ENCODE measurements at places on chromosomes 1 and 21.

- DNase-seq = no peak
Measured at GRCh38 chr1:51669816-51670215, 52.9 kb downstream of the OSBPL9 start.

DNA sequence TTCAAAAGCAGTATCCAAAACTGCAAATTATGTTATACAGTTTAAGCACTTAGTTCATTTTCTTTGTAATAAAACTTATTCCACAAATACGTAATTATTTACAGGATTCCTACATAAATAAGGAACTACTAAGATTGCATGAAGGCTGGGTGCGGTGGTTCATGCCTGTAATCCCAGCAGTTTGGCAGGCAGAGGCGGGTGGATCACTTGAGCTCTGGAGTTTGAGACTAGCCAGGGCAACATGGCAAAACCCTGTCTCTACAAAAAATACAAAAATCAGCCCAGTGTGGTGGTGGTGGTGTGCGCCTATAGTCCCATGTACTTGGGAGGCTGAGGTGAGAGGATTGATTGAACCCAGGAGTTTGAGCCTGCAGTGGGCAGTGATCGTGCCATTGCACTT is 69.3 kb downstream of the POU2F1 start:
- no peak for DNase-seq

DNA sequence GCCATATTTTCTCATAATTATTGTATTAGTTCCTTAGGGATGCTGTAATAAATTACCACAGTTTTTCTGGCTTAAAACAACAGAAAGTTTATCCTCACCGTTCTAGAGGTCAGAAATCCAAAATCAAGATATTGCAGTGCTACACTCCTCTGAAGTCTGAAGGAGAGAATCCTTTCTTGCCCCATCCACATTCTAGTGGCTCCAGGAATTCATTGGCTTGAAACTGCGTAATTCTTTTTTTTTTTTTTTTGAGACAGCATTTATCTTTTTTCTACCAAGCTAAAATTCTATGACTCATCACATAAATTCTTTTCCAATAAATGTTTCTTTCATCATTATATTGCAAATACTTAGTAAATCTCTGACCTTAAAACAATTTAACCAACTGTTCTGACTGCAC is 451.0 kb upstream of the RGS18 start:
- DNase-seq = no peak

DNA sequence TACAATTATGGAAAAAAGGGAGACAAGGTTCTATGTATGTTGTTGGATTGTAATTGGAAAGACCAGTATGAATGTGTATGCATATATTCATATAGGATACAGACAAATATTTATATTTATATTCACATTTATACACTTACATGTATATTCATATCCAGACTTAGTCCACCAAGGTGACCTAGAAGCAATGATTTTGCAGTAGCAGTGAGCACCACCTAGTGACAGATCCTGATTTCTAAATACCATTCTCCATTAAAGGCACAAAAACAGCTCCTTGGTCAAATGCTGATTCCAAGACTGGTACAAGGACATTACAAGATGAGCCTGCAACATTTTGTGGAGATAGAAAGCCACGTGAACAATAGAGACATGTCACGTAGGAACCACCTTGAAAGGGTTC is 153.4 kb downstream of the SDCCAG8 start:
- no peak for DNase-seq

- no peak for DNase-seq
Measured at GRCh38 chr1:110493059-110493699, 25.8 kb downstream of the KCNA10 start.

DNA sequence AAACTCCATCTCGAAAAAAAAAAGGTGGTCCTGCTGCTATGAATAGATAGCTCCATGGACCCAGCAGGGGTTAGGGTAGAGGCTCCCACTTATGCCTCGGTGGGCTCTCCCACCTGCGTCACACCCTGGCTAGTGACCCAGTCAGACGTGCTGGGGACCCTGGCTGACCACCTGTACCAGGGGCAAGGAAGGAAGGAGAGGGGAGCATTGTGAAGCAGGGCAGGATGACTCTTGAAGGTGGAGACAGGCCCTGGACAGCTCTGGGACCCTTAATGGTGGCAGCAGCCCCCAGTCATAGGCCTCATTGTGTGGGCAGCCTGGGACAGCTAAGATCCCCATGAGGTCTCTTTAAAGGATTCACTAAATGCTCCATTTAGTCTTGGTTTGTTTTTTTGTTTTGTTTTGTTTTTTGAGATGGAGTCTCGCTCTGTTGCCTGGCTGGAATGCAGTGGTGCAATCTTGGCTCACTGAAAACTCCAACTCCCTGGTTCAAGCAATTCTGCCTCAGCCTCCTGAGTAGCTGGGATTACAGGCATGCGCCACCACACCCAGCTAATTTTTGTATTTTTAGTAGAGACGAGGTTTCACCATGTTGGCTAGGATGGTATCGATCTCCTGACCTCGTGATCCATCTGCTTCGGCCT is 10.4 kb upstream of the SNAPIN start:
- no peak for DNase-seq

DNA sequence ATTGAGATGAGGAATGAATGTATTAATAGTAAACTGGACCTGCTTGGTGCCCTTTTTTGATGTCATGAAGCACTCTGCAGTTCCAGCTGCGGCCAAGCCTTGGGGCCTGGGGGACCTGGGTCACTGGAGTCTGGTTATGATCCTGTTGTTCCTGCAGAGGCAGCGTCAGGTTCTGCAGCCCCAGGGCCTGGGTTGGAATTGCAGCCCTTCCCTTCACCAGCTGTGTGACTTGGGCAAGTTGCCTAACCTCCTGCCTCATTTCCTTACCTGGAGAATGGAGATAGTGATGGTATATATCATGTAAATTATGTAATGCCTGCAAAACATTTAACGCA is 9.1 kb upstream of the ATP5PO start:
- DNase-seq = no peak

GRCh38 chr1:111212634-111213335 is 12.3 kb upstream of the DENND2D start:
- DNase-seq = no peak
